ENCODE measurements at places on chromosomes 12 and 14.

GRCh38 chr12:43807386-43807785 lies 1.3 kb upstream of the TWF1 start:
- no peak for DNase-seq
- no peaks in the 10 kb centered on the region for H3K27me3 ChIP-seq

- H3K4me3 ChIP-seq: no peak overlapping the region
- H3K27ac ChIP-seq: no peak overlapping the region
- H3K27me3 ChIP-seq: no peaks in the 10 kb centered on the region
- no peak for DNase-seq
- no peaks in the 10 kb centered on the region for H3K4me1 ChIP-seq
These were observed 182.4 kb upstream of the CCND2 start for GRCh38 chr12:4091016-4091743.

DNA sequence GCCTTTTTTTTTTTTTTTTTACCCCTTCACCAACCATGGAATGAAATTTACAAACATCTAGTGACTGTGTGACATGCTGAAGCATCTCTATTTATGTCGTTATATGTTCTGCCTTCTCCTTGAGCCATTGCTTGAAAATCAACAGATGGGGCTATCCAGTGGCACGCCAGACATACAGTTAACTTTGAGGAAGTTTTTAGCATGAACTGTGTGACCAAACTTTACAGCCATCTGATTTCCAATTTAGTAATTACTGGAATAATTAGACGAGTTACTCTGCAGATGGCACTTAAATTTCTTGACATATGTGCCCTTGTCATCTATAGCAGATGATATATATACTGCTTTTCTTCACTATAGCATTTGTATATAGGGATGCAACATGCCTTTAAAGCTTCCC lies 192.1 kb downstream of the SNAPC1 start:
- no peaks in the 10 kb centered on the region for H3K36me3 ChIP-seq
- no peaks in the 10 kb centered on the region for H3K4me1 ChIP-seq
- H3K27ac ChIP-seq: no peak overlapping the region
- no peak for DNase-seq
- no peaks in the 10 kb centered on the region for H3K27me3 ChIP-seq

DNA sequence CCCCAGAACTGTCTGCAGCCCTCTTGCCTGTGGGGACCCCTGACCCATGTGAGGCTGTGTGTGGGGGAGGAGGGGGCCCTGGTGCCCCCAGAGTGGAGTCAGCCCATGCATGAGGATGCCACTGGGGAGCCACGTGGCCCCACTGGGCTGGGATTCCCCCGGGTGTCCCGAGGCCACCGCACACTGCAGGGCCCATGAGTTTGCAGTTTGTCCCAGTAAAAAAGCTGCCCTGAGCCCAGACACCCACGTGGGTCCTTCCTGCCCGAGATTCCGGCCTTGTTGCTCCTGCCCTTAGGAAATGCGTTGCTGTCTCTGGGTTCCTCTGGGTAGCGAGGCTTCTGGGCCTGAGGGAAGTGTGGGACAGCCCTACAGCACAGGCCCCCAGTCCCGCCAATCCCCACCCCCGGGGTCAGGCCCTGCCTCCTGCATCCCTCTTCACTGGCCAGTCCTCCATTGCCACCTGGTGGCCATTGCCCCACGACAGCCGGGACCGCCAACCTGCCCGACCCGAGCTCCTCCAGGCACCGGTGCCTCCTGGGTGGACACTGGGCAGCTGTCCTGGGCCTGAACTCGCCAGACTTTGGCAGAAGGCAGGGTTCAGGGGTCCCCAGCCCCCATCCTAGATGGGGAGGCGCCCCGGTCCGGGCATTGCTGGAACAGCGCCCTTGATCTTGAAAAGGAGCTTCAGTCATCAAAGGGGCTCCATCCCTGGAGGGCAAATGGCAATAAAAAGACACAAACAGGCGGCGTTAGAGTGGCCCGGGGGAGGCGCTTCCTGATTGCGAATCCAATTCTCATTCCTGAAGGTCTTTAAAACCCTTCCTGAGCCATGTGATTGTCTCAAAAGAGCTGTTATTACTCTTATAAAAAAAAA lies 15.6 kb upstream of the C14orf180 start:
- H3K27ac ChIP-seq: no peak overlapping the region
- H3K4me1 ChIP-seq: peaks cover 12% of the 10 kb centered on the region
- no peak for DNase-seq
- H3K36me3 ChIP-seq: no peaks in the 10 kb centered on the region

DNA sequence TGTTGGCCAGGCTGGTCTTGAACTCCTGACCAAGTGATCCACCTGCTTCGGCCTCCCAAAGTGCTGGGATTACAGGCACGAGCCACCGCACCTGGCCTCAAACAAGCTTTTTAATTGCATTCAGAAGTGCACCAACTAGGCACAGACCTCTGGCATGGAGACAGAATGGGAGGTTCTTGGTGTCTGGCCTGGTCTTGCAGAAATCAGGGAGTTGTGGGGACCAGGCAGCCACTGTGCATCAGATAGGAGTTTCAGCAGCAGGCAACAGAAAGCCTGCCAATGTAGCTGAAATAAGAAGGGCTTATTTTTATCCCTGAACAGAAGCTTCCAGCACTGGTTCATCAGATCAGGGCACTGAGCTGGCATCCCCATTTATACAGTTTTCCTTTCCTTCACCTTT lies 22.2 kb upstream of the TCL1B start:
- no peak overlapping the region for H3K27ac ChIP-seq
- DNase-seq: no peak
- H3K36me3 ChIP-seq: no peaks in the 10 kb centered on the region
- H3K27me3 ChIP-seq: no peaks in the 10 kb centered on the region
- no peak overlapping the region for H3K4me3 ChIP-seq

GRCh38 chr14:83147006-83147405 lies 1613.4 kb upstream of the SEL1L start:
- no peaks in the 10 kb centered on the region for H3K27me3 ChIP-seq
- H3K4me3 ChIP-seq: no peak overlapping the region
- DNase-seq: no peak
- no peaks in the 10 kb centered on the region for H3K4me1 ChIP-seq
- H3K27ac ChIP-seq: no peak overlapping the region
- H3K36me3 ChIP-seq: no peaks in the 10 kb centered on the region

DNA sequence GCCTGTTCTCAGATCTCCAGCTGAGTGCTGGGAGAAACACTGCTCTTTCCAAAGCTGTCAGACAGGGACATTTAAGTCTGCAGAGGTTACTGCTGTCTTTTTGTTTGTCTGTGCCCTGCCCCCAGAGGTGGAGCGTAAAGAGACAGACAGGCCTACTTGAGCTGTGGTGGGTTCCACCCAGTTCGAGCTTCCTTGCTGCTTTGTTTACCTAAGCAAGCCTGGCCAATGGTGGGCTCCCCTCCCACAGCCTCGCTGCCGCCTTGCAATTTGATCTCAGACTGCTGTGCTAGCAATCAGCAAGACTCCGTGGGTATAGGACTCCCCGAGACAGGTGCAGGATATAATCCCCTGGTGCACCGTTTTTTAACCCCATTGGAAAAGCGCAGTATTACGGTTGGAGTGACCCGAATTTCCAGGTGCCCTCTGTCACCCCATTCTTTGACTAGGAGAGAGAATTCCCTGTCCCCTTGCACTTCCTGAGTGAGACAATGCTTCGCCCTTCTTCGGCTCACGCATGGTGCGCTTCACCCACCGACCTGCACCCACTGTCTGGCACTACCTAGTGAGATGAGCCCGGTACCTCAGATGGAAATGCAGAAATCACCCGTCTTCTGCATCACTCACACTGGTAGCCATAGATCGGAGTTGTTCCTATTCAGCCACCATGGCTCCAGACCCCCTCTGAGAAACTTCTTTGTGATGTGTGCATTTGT lies 650.3 kb upstream of the ALG10B start:
- H3K27me3 ChIP-seq: no peaks in the 10 kb centered on the region
- no peak for DNase-seq
- no peaks in the 10 kb centered on the region for H3K4me1 ChIP-seq
- no peak overlapping the region for H3K27ac ChIP-seq
- no peak overlapping the region for H3K4me3 ChIP-seq
- no peaks in the 10 kb centered on the region for H3K36me3 ChIP-seq

DNA sequence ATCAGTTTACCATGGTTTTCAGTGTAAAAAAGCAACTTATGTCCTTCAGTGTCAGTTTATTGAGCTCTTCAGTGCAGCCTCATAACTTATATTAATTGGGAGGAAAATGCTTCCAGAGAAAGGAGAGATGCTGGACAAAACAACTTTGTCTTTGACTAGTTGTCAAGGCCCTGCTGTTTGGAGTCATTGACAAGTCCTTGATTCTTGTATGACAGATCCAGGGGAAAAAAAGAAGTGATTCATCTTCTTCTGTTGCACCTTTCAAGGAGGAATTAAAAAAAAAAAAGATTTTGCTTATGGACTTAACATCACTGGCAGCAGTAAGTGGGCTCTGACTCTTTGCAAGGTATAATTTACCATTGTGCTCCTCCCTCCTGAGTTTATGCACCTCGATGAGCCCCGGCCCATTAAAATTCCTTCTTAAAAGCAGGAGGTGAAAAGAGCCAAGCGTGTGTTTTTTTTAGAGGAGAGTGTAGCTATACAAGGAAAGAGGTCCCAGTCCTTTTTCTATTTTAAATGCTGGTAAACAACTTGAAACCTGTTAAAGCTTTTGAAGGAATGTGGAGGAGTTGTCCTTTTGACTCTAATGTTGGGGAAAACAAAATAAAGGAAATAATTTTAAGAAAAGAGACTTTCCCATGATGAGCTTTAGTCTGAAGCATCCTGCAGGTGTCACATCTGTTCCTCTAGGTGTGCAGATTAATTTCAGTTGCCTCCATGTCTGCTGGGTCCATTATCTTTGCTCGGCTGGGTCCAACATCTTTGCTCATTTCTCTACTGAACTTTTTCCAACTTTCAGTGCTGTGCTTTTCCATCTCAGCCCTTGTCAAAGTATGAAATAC lies 431.6 kb downstream of the RAD51B start:
- no peak for DNase-seq
- H3K36me3 ChIP-seq: no peaks in the 10 kb centered on the region
- H3K27me3 ChIP-seq: no peaks in the 10 kb centered on the region
- H3K27ac ChIP-seq: peak overlapping the region; percentile 92

GRCh38 chr12:112752303-112752702 lies 39.2 kb upstream of the RPH3A start:
- no peaks in the 10 kb centered on the region for H3K36me3 ChIP-seq
- no peak overlapping the region for H3K27ac ChIP-seq
- no peaks in the 10 kb centered on the region for H3K27me3 ChIP-seq
- no peak for DNase-seq

GRCh38 chr12:7180685-7181084 lies 8.8 kb upstream of the PEX5 start:
- H3K27ac ChIP-seq: no peak overlapping the region
- H3K36me3 ChIP-seq: no peaks in the 10 kb centered on the region
- H3K4me3 ChIP-seq: no peak overlapping the region

- H3K27ac ChIP-seq: no peak overlapping the region
- no peak for DNase-seq
- H3K36me3 ChIP-seq: no peaks in the 10 kb centered on the region
These were observed 82.5 kb downstream of the ST8SIA1 start for GRCh38 chr12:22252057-22252456.

DNA sequence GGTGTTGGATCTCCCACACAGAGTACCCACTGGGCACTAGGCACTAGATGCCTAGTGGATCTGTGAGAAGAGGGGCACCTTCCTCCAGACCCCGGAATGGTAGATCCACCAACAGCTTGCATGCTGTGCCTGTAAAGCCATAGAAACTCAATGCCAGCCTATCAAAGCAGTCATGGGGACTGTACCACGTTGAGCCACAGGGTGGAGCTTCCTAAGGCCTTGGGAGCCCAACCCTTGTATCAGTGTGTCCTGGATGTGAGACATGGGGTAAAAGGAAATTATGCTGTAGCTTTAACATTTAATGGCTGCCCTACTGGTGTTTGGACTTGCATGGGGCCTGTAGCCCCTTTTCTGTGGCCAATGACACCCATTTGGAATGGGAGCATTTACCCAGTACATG lies 1024.9 kb downstream of the TMEM121 start:
- no peak for DNase-seq
- H3K4me1 ChIP-seq: no peaks in the 10 kb centered on the region
- H3K4me3 ChIP-seq: no peak overlapping the region
- no peaks in the 10 kb centered on the region for H3K27me3 ChIP-seq
- no peaks in the 10 kb centered on the region for H3K36me3 ChIP-seq
- no peak overlapping the region for H3K27ac ChIP-seq

GRCh38 chr12:34345801-34346200 lies 323.5 kb downstream of the ALG10 start:
- no peak overlapping the region for H3K4me3 ChIP-seq
- no peak for DNase-seq
- H3K36me3 ChIP-seq: no peaks in the 10 kb centered on the region
- H3K27me3 ChIP-seq: no peaks in the 10 kb centered on the region

DNA sequence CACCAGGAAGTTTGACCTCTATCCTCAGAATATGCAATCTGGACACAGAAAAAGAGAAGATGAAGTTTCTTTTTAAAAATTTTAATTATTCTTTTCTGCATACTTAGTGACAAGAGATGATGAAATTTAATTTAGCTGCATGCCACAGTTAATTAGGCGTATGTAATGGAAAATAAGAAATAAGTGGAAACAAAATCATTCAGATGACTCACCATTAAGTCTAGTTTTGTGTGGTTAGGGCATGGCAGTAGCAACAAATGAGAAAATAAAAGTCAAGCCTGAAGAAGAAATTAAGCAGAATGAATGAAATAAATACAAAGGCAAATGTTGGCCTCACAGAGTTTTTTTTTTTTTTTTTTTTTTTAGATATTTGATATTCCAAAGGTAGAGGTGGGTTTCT lies 30.9 kb upstream of the KLRD1 start:
- no peaks in the 10 kb centered on the region for H3K4me1 ChIP-seq
- H3K4me3 ChIP-seq: no peak overlapping the region
- H3K36me3 ChIP-seq: no peaks in the 10 kb centered on the region
- H3K27me3 ChIP-seq: no peaks in the 10 kb centered on the region

DNA sequence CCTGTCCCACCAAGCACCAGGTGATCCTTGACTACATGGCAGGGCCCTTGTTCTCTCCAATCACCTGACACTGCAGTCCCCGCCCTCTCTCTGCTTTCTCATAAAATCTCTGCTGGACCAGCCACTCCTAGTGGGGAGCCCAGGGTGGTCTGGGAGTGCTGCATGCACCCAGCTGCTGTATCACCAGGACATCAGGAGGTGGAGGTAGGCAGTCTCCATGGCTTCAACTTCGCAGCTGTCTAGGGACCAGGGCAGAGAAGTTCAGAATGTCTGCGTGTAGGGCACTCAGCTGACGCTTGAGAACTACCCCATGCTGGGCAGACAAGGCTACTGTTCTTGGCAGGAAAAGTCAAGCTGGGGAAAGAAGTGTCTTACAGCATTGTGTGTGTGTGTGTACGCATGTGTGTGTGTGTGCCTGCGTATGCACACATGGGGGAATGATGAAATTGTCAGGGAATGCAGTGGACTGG lies 2.6 kb downstream of the WSCD2 start:
- H3K4me3 ChIP-seq: no peak overlapping the region
- H3K36me3 ChIP-seq: no peaks in the 10 kb centered on the region
- DNase-seq: no peak
- H3K4me1 ChIP-seq: peaks cover 11% of the 10 kb centered on the region

GRCh38 chr14:96039633-96040311 lies 610 bp downstream of the C14orf132 start:
- peaks cover 44% of the 10 kb centered on the region for H3K4me1 ChIP-seq
- no peaks in the 10 kb centered on the region for H3K36me3 ChIP-seq
- DNase-seq: no peak
- peak overlapping the region; percentile 81 for H3K4me3 ChIP-seq
- no peaks in the 10 kb centered on the region for H3K27me3 ChIP-seq
- peak overlapping the region; percentile 91 for H3K27ac ChIP-seq

Measured in vagina (tissue), 2 donors.